CD8-positive, alpha-beta T cell (primary cell): ENCODE measurements at places on chromosomes 3 and 15.
A peak's percentile ranks its signal among the peaks of the same experiment; 100 is the strongest.

DNA sequence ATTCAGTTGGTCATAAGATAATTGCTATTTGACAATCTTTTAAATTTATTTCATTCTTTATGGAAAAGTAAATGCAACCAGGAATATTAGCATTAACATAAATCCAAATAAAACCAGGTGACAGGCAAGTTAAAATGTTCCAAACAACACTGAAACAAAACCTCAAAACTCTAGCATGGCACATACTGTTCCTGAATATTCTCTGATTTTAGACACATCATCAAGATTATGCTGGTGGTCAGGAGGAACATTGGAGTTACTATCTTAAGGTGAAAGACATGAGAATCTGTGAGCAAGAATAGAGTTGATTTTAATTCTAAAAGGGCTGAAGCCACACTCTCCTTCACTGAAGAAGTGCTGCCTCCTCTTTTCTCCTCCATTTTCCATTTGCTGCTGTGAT lies 421.0 kb upstream of the THBS1 start:
- DNase-seq = no peak

GRCh38 chr3:118760585-118761290 lies 273.9 kb downstream of the IGSF11 start:
- no peak for DNase-seq

GRCh38 chr3:36595511-36595910 lies 168.8 kb downstream of the DCLK3 start:
- DNase-seq = no peak

GRCh38 chr15:92005154-92005553 lies 151.6 kb downstream of the SLCO3A1 start:
- no peak for DNase-seq

- no peak for DNase-seq
Observed at GRCh38 chr3:74605437-74605836, 9.0 kb downstream of the CNTN3 start.

- peak; percentile 15 for DNase-seq
Observed at GRCh38 chr3:165206454-165207266, 10.5 kb upstream of the SLITRK3 start.

- no peak for DNase-seq
Observed at GRCh38 chr15:47139965-47140364, 577.3 kb upstream of the SEMA6D start.

GRCh38 chr15:54282228-54282836 lies 304.1 kb downstream of the UNC13C start:
- DNase-seq = no peak

GRCh38 chr3:198081421-198081844 lies 121.4 kb downstream of the LMLN start:
- DNase-seq = no peak

- no peak for DNase-seq
Observed at GRCh38 chr15:35288580-35288979, 203.5 kb upstream of the NANOGP8 start.

DNA sequence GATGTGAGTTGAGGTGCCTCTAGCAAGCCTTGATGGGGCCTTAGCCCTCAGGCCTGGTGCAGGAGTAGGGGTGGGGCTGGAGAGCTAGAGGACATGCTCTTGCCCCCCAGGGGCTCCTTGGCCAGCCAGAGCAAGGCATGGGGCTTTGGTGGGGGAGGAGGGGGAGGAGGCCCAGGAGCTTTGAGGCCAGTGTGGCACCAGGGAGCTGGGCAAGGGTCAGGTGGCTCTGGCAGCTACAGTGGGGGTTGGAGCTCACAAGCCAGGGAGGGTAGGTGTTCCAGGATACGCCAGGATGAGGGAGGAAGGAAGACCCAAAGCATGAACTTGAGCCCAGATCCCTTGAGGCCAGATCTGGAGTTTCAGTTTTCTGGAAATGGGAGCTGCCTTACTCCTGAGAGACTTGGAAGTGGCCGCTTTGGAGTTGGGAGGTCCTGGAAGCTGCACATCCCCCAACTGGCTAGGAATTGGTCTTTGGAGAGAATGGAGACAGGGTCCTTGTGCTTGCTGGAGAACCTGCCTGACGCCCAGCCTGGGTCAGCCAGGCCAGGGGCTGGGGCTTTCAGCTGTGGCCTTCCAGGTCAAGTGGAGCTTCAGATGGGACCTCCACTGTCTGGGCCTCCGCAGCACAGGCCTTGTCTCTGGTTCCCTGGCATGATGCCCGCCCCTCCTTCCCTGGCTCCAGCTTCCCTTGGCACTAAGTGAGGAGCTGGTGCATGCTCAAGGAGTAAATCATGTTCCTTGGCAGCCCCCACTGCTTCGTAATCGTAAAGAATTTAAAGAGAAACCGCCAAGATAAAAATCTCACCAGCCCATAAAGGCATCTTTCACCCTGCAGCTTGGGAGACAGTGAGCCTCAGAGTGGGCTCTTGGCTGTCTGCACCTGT lies 8.7 kb downstream of the SEMA3F start:
- no peak for DNase-seq

GRCh38 chr3:102329066-102329465 lies 105.7 kb upstream of the ZPLD1 start:
- no peak for DNase-seq

DNA sequence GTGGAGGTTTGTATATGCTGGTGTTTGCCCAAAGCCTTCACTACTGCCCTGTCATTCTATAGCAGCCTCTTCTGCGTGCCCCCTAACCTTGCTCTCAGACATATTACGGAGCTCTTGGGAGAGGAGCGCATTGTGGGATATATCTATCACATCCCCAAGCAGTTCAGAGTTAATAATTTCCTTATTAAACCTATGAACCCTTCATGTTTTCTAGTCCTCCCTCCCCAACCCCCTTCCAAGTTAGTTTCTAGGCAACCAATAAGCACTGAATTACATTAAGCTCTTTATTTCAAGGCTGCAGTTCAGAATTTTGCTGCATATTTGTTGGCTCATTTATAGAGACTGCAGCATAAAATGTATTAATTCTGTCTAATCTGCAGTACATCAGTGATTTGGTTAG lies 57.3 kb upstream of the GRM7 start:
- DNase-seq = no peak

DNA sequence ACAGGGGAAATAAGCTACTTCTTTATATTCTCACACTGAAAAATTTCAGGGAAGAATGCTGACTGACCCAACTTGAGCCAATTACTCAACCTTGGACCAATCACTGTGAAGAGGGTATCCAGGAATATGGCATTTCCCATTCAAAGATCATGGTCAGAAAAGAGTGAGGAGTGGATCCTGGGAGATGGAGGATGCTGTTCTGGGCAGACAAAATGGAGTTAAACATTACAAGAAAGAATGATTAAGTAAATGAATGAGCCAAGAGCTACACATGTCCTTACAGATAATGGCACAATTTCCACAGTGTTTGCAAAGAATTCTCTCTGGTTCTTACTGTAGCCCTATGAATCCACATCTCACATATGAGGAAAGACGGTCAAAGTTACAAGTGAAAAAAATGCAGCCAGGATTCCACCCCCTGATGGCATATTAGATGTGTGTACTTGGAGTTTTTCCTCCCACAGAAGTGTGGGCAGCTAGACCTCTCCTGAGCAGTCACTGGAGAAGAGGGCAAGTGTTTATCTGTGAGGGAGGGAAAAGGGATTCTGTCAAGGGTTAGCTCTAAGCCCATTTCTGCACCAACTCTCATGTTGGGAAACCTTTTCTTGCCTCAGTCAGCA lies 33.8 kb downstream of the AMOTL2 start:
- DNase-seq = no peak

DNA sequence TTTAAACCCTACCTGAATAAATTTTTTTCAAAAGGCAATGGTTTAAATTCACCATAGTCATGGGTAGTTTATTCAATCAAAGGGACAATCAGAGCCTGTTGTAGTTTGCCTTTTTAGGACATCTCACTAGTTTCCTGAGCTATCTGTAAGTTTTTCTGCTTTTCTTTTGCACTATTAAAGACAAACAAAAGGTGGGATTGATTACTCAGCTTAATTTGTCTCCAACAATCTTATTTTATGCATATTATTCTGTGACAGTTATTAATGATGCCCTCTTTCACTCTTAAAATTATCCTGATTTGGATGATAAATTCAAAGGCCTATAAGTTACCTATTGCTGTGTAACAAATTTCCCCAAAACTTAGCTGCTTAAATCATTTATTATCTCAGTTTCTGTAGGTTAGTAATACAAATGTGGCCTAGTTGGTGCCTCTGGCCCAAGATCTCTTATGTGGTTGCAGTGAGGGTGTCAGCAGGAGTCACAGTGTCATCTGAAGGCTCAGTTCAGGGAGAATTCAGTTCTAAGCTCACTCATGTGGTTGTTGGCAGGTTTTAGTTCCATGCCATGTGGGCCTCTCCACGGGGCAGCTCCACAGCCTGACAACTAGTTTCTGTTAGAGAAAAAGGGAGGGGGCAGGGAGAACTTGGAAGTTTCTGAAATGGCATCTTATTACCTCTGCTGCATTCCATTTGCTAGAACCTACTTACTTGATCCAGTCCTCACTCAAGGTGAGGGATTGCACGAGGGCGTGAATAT lies 16.0 kb downstream of the ARMC8 start:
- no peak for DNase-seq

DNA sequence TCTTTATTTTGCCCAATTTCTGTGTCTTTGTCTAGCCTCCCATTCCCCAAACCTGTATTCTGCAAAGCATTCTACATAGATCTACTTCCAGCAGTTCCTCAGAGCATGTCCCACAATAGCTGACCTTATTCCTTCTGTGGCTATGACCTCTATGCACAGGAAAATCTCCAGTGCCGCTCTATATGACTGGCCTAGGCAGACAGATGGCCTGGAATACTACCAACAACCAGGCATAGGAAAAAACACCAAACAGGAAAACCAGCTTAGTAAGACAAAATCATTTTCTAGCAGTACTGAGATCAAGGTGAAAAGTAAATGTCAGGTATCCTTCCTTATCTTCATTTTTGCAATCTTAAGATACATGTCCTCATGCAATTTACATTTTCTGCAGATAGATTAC lies 1115.0 kb downstream of the IGSF11 start:
- DNase-seq = no peak

DNA sequence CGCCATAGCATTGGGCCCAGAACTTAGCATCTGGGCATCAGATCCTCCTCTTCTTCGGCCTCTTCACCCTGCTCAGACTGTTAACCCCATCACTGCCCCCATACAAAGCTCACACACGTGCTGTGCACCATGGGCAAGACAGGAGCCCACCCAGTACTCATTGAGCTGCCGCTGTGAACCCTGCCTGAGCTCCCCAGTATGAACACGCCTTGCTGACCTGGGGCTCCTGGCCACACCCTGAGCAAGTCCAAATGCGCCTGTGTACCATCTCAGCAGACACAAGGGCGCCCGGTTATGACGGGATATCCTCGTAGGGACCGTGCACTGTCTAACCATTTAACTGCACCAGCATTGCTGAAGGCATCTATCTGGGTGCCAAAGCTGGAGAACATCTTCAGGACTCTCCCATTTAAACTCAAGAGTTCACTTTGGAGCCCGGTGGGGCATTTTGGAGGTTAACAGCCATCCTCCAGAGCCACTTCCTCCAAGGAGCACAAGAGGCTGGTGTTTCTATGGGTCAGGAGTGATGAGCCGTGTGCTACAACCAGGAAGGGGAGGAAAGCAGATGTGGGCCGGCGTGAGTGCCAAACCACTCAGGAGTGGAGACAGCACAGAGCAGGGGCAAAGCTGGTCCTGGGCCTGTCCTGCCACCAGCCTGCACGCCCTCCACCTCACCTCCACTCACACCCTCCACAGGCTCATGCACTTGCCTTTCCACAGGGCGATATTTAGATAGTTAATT lies 12.1 kb downstream of the PRR23E start:
- DNase-seq = no peak

DNA sequence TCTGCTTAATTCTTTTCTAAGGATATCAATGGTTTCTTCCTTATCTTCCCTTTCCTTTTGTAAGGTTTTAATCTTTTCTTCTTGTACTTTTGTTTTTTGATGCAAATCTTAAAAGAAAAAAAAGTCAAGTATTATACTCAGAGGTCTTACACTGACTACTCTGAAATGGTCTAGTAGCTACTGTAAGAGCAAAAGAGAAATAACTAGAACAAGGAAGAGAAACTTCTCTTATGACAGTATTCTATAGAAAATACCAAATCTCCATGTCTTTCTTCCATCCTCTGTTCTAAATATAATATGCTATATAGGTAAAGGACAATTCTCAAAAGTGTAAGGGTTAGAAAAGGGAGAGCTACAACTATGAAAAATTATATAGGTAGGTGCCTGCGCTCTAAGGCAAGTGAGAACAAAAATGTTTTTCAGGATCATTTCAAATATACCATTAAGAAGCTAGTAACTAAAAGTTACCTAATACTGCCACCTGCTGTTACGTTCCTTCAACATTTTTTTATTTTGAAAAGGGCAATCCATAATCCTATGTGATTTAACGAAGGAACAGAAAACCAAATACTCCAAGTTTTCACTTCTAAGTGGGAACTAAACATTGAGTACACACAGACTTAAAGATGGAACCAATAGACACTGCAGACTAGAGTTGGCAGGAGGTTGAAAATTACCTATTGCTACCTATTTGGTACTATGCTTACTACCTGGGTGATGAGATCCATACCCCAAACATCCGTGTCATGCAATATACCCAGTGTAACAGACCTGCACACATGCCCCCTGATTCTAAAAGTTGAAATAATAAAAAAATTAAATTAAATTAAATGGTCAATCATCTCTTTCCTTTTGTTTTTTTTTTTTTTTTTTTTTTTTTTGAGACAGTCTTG lies 36.7 kb downstream of the CIP2A start:
- peak; percentile 65 for DNase-seq

- DNase-seq = peak; percentile 57
Observed at GRCh38 chr3:30644615-30645014, 38.2 kb downstream of the TGFBR2 start.

GRCh38 chr3:148857316-148857715 lies 7.8 kb upstream of the CPA3 start:
- no peak for DNase-seq

- no peak for DNase-seq
Observed at GRCh38 chr3:60291115-60291514, 960.1 kb downstream of the FHIT start.
